ENCODE measurements at places on chromosomes 1 and 21. TPM values are rescaled to one million over a fixed set of nuclear protein-coding genes. Genes with fewer than 3 reads are reported as not detected.

TNNI3K gene
- not detected for total RNA-seq

DNA sequence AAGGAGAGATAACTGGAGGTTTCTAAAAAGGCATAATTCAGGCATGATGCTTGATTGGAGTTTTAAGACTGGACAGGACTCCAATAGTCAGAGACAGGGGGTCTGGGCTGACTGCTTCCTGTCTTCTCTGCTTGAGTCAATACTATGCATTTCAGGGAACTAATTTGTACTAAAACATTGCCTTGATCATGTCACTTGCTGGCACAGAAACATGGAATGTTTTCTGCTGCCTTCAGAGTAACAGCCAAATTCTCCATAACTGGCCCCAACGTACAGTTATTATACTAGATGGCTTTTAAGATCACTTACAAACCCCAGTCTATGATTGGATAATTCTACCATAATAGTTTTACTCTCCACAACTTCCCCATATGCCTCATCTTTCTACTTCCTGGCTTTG lies 247.0 kb downstream of the DNM3 start:
- no peaks in the 10 kb centered on the region for H3K4me1 ChIP-seq
- DNase-seq = no peak
- no peaks in the 10 kb centered on the region for H3K36me3 ChIP-seq
- H3K27ac ChIP-seq = no peak overlapping the region

DNA sequence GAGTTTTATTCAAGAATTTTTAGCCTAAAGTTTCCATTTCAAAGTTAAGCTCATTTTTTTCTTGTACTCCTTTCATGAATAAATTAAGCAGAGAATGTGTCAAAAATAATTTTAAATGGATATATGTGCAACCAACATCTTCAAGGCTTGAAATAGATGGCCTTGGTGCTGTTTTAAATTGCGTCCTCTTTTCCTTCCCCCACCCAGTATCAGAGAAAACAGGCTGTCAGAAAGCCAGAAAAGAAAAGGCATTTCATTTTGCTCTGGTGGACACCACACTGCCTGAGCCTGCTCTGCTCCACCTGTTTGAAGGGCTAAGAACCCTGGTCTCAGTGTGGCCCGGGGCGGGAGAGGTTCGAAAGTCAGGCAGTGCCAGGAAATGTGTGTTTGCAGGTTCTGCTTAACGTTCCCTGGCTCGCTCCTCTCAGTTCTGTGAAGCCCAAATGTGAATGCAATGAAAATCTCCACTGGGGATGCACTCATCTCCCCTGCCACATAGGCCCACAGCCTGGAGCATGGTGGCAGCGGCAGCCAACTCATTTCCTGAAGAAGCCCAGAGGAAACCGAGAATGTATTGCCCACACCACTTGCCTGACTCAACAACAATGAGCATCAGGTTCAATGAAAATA lies 134.4 kb downstream of the SDCCAG8 start:
- no peak for DNase-seq
- H3K27me3 ChIP-seq = no peaks in the 10 kb centered on the region
- H3K36me3 ChIP-seq = no peaks in the 10 kb centered on the region
- no peak overlapping the region for H3K27ac ChIP-seq

GRCh38 chr1:205365945-205366463 lies 9.3 kb upstream of the KLHDC8A start:
- H3K27me3 ChIP-seq = no peaks in the 10 kb centered on the region
- no peaks in the 10 kb centered on the region for H3K36me3 ChIP-seq

DDX59 gene
- 13.5 TPM for total RNA-seq

DNA sequence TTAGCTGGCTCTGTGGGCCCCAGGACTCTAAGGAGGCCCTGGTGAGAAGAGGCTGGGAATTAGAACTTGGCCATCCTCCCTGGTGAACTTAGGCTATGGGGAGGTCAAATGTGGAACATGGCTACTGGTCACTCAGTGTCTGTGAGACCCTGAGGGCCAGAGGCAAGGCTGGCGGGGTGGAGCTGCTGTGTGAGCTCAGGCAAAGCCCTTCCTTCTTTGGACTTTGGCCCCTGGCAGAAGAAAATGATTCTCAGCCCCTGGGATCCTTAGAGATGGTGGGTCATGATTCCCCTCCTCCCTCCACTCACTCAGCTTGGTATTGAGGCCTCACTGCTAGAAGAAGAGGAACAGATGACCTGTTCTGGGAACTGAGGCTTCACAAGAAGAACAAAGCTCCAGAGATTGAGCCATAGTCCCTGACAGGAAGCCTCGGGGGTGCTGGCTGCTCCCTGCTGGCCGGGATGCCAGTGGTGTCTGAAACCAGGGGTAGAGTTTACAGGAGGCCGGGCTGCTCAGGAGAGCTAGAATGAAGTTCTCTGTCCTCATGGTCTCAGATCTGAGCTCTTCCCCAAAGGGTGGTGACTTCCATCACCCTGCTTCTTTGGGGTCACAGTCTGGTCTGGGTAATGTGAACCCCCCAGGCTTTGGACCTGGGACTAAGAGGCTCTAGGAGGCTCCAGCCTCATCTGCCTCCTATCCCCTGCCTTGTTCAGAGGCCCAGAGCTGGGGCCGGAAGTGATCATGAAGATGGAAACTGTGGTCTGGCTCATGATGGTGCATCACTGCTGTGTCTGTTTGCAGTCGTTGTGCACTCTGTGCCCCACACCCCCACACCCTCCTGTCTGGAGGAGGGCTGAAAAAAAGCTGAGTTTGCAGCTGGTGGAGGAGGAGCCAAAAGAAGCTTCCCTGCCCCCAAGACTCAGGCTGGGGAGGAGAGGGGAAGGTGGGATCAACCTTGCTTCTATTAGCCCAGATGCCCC lies 905 bp downstream of the BTBD19 start:
- no peaks in the 10 kb centered on the region for H3K36me3 ChIP-seq
- peaks cover 46% of the 10 kb centered on the region for H3K4me1 ChIP-seq
- DNase-seq = peak; percentile 36
- H3K27me3 ChIP-seq = no peaks in the 10 kb centered on the region

GRCh38 chr1:204283711-204284651 lies 70.2 kb upstream of the GOLT1A start:
- H3K27me3 ChIP-seq = no peaks in the 10 kb centered on the region
- peaks cover 34% of the 10 kb centered on the region for H3K4me1 ChIP-seq
- no peak overlapping the region for H3K4me3 ChIP-seq
- H3K27ac ChIP-seq = peak overlapping the region; percentile 52
- 0 out of 2 replicates have a peak, but pooled peaks cover 1% of the 10 kb centered on the region for H3K36me3 ChIP-seq

DNA sequence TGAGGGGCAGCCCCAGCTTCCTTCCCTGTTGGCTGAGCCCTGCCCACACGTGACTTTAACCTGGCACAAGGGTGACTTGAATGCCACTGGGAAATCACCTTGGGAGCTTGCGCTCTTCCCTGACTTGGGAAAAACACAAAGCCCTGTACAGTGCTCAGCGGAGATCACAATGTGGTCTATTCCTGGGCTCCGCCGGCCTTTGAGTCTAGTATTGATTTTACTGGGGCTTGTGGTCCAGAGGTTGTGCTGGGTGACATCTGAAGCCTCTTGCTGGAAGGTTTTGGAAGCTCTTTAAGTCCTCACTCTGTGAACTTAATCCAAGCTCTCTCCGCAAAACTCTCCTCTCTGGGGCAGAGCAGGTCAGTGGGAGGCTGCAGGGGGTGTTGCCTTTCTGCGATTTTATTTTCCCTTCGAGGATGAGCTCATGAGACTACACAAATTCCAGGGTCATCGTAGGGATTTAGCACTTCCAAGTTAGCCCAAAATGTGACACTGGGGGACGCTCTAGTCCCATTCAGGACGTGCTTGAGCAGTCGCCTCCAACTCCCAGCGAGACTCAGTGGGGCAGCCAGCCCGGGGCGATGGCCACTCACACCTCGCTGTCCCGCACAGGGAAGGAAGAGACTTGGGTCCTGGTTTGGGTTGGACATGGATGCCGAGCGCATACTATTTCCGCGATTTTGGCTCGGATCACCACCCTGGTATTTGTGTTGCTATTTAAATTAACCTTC lies 291.9 kb upstream of the AJAP1 start:
- no peak overlapping the region for H3K27ac ChIP-seq
- no peaks in the 10 kb centered on the region for H3K4me1 ChIP-seq
- H3K27me3 ChIP-seq = no peaks in the 10 kb centered on the region
- no peak for DNase-seq

DNA sequence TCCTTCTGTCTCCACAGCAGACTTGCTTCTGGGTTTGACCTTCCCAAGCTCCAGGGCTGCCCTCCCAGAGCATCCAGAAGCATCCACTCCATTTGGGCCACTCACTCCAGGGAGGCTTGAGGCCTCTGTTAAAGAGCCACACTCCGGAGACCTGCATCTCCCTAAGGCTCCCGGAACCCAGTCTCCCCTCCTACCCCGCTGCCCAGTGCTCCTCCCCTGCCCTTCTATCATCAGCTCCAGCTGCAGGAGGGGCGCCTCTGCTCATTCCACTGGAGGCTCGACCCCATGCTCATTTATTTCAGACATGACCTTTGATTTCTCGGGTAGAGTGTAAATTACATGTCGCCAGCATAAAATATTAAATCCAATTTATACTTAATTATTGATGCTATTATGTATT lies 142.5 kb downstream of the SYF2 start:
- no peak overlapping the region for H3K27ac ChIP-seq
- no peak overlapping the region for H3K4me3 ChIP-seq
- H3K27me3 ChIP-seq = no peaks in the 10 kb centered on the region
- no peak for DNase-seq
- H3K36me3 ChIP-seq = no peaks in the 10 kb centered on the region

DNA sequence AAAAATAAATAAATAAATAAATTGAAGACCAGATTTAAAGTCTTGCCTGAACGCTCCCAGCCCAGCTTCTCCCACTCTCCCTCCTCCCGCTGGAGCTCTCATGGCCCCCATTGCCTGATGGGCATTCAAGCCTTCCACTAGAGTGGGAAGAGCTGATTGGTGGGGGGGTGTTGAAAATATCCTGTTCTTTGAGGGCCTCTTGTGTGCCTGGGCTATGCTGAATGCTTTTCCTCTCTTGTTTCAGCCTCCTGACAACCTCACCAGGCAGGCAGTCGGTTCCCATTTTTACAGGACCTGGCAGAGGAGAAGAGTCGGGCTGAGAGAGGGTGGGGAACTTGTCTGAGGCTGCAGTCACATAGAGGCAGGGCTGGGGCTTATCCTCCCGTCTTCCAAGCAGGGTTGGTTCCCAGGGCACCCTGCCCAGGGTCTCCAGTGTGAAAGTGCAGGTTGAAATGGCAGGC lies 59.2 kb upstream of the SSBP3 start:
- H3K4me3 ChIP-seq = no peak overlapping the region
- H3K4me1 ChIP-seq = no peaks in the 10 kb centered on the region
- no peak overlapping the region for H3K27ac ChIP-seq
- H3K36me3 ChIP-seq = no peaks in the 10 kb centered on the region

- no peak overlapping the region for H3K27ac ChIP-seq
- no peaks in the 10 kb centered on the region for H3K27me3 ChIP-seq
- no peaks in the 10 kb centered on the region for H3K36me3 ChIP-seq
- no peak overlapping the region for H3K4me3 ChIP-seq
- DNase-seq = no peak
These were observed 30.3 kb upstream of the CLIC4 start for GRCh38 chr1:24714859-24715520.

GRCh38 chr1:178277793-178278530 lies 184.1 kb downstream of the RASAL2 start:
- peak overlapping the region; percentile 11 for H3K27ac ChIP-seq
- H3K4me3 ChIP-seq = no peak overlapping the region
- no peaks in the 10 kb centered on the region for H3K36me3 ChIP-seq
- no peak for DNase-seq
- H3K27me3 ChIP-seq = no peaks in the 10 kb centered on the region

- no peak for DNase-seq
- H3K27me3 ChIP-seq = no peaks in the 10 kb centered on the region
These were observed 15.8 kb downstream of the GPSM2 start for GRCh38 chr1:108892356-108893140.

DNA sequence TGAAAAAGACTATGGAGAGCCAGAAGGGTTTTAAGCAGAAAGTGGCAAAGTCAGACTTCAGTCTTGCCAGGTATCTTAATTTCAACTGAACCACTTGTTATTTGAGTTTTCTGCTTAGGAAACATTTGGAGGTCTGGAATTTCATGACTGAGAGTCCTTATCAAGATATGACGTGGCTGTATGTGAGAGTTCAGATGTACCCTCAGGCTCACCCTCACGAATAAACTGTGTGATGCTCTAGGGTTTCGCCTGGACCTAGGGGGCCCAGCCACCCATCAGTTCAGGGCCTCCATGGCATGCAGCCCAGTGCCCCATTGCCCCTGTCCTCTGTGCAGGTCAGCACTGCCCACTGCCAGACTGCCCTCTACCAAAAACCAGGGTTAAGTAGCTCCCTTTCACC lies 30.6 kb upstream of the TADA1 start:
- no peaks in the 10 kb centered on the region for H3K36me3 ChIP-seq
- DNase-seq = no peak
- H3K27me3 ChIP-seq = no peaks in the 10 kb centered on the region
- no peak overlapping the region for H3K27ac ChIP-seq
- H3K4me1 ChIP-seq = no peaks in the 10 kb centered on the region
- H3K4me3 ChIP-seq = no peak overlapping the region

DNA sequence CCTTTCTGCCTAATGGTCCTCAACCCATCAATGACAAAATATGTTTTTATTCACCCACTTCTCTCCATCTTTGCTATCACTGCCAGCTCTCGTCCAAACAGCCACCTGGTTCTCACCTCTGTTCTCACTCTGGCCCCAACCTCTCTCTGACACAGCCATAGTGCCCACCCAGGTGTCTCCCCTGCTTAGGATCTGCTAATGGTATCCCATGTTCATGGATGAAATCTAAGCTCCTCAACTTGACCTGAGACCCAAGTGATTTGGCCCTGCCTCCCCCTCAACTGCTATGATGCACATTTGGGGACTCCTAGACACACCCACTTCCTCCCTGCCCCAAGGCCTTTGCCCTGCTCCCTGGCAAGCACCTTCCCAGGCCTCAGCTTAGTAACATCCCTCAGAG lies 25.9 kb downstream of the KIF17 start:
- no peaks in the 10 kb centered on the region for H3K27me3 ChIP-seq
- no peak overlapping the region for H3K4me3 ChIP-seq
- H3K27ac ChIP-seq = no peak overlapping the region
- no peak for DNase-seq
- H3K36me3 ChIP-seq = no peaks in the 10 kb centered on the region
- no peaks in the 10 kb centered on the region for H3K4me1 ChIP-seq

DNA sequence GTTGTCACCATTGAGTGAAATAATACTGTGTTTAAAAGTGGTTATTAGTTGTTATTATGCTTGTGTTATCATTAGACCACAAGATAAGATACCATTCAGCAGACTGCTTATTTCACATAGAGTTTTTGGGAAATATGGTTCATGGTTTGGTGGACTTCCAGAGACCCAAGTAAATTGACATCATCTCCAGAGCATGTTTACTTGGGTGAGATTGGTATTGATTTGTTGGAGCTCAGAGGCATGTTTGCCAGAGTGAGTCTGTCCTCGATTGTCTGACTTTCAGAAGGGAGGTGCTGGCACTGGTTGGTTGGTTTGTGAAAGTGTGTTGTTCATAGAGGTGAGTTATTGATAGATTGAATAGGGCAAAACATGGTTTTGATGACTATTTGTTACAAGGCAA lies 291.4 kb downstream of the TGFB2 start:
- H3K27me3 ChIP-seq = no peaks in the 10 kb centered on the region
- H3K27ac ChIP-seq = no peak overlapping the region
- no peak overlapping the region for H3K4me3 ChIP-seq
- H3K36me3 ChIP-seq = no peaks in the 10 kb centered on the region
- H3K4me1 ChIP-seq = no peaks in the 10 kb centered on the region
- no peak for DNase-seq
